ENCODE measurements at places on chromosomes 5 and 9.

DNA sequence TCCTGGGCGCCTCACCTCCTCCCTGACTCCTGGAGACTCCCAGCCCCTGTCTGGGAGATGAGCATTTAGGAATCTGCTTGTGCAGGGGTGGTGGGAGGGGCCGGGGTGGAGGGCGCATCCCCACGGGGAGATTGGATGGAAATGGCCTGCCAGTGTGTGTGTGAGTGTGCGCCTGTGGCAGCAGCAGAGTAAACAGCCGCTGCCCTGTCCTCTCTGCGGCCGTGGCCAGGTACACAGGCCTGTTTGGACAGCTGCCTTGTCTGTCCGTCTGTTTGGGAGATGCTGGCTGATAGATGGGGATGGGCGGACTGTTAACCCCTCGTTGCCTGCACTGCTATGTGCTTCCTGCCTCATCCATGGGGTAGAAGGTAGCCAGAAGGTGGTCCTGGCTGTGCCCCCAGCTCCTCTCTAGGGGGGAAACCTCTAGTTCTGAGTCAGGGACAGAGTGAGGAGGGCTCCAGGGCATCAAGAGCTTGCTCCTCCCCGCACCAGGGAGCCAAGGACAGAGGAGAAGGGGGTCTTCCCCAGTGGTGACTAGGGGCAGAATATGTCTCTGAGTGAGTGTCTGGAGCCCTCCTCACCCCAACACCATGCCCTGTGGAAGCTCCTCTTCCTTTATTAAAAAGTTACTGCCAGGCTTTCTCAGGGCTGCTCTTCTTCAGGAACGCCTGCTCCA is 60.1 kb downstream of the LMX1B start:
- DNase-seq, result no peak

DNA sequence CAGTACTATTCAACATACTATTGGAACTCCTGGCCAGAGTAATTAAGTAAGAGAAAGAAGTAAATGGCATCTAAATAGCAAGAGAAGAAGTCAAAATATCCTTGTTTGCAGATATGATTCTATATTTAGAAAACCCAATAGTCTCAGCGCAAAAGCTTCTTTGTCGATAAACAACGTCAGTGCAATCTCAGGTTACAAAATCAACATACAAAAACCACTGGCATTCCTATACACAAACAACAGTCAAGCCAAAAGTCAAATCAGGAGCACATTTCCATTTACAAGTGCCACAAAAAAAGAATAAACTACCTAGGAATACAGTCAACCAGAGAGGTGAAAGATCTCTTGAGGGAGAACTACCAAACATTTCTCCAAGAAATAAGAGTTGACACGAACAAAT is 1901.9 kb upstream of the ACO1 start:
- no peak for DNase-seq

- no peak for DNase-seq
These were observed 1295.1 kb upstream of the C9orf72 start for GRCh38 chr9:28868228-28868990.

DNA sequence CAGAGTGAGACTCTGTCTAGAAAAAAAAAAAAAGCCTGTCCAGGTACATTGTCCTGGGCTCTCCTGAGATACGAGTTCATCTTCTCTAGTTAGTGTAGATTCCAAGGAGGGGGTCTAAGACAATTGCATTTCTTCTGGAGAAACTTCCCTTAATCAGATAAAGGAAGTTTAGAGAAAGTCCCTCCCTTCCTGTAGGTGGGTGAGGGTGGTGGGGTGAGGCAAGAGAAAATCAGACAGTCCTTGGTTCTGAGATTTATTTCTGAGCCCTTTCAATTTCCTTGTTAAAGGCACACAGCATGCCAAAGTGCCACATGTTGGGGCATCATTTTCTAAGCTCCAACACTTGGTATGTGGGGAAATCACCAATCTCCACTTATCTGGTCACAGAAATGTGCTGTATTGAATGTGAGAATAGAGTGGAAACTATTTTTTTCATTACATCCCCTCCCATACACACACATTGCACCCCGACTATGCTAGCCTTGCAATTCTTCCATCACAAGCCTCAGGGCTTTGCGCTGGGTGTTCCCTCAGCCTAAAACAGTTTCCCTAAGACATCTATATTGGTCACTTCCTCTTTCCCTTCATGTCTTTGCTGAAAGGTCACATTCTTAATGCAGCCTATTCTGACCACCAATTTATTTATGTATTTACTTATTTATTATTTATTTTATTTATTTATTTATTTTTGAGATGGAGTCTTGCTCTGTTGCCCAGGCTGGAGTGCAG is 5.1 kb upstream of the TUT7 start:
- no peak for DNase-seq

GRCh38 chr9:124878021-124878420 is 16.1 kb downstream of the ARPC5L start:
- DNase-seq, result no peak

GRCh38 chr9:93185266-93186214 is 1.6 kb downstream of the WNK2 start:
- DNase-seq, result no peak

- DNase-seq, result peak; percentile 46
These were observed 85.8 kb upstream of the IL6ST start for GRCh38 chr5:56080375-56081052.

GRCh38 chr5:134143944-134144941 is 29.8 kb downstream of the TCF7 start:
- no peak for DNase-seq

DNA sequence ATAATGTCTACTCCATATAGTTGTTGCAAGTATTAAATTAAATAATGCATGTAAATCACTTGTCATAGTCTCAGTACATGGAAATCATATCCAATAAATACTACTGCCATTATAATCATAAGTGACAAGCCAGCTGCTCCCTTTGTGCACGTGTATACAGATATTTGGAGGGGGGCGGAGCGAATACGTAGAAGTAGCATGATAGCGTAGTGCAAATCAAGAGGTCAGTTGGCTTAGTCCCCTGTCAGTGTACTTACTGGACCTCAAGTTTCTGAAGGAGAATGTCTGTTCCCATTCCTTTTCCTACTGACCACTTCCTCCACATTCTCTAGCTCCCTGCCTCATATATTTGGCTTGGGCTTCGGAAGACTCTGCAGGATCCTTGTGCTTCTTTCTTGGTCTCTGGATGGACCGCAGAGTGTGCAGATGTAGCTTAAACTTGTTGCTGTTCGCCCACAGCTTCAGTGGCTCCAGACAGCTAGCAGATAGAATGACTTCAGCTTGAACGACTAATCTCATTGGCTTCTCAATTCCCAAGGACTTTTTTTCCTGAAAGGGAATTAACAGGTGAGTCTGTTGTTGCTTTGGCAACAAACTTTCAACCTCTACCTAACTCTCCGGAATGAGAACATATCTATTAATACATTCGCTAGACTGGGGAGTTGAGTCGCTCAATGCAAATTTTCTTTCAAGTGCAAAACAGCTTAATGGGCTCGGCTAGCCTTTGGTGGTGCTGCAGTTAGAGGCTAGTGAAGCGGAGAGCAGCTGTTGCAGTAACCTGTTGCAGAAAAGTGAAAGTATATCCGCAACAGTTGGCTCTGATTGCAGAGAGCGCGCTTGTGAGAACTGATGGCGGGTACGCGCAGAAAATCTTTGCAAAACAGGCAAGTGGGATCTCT is at the start of gene PCDHB1:
PCDHB1 (plus strand) TSS at position 753 of the 899 bp plus-strand sequence; CDS start at position 850, 97 bp downstream.
- DNase-seq, result no peak

DNA sequence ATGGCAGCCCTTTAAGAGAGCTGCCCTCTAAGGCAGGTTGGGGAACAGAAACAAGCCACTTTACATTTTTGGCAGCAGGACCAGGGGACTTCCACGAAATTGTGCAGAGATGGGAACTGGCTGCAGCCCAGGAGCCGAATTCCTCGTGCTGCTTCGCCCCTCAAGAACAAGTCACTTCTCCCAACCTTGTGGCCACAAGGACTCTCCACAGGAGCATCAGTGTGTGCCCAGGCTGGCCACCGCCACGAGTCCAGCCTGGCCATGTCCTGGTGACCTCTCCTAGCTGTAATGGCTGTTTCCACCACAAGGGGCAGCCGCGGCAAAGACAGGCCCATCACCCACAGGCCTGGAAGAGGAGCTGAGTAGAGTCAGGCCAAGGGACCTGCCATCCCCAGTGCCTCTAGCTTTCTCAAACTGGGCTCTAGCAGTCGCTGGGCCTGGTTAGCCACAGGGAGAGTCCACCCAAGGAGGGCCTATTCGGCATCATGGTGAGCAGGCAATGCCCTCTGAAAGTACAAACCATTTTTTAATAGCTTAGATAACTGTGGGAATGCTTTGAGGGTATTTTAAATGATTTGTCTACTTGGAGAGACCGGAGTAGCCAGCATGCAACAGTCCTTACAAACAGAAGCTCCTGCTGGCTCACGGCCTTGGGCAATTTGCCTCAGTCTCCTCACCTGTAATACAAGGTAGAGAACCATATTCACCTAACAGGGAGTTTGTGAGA is 129.0 kb downstream of the COL23A1 start:
- DNase-seq, result peak; percentile 77

DNA sequence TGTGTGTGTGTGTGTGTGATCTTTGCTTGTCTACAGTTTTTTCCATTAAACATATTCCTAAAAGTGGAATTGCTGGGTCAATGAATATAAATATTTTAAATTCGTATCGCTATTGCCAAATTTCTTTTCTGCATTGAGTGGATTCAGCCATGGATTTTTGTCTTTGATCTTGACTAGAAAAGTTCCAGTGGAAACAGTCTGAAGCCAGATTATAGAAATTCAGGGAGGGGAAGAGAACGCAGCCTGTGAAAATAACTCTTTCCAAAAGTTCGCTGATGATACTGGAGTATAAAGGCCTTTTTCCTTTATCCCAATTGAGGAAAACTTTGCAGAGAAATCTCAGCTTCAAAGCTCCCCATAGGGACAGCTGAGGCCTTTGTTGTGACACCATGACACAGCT is 292.3 kb upstream of the CD180 start:
- DNase-seq, result no peak

GRCh38 chr5:112239996-112240395 is 179.1 kb downstream of the EPB41L4A start:
- no peak for DNase-seq

GRCh38 chr9:96193236-96193755 is 108.7 kb downstream of the HSD17B3 start:
- no peak for DNase-seq

DNA sequence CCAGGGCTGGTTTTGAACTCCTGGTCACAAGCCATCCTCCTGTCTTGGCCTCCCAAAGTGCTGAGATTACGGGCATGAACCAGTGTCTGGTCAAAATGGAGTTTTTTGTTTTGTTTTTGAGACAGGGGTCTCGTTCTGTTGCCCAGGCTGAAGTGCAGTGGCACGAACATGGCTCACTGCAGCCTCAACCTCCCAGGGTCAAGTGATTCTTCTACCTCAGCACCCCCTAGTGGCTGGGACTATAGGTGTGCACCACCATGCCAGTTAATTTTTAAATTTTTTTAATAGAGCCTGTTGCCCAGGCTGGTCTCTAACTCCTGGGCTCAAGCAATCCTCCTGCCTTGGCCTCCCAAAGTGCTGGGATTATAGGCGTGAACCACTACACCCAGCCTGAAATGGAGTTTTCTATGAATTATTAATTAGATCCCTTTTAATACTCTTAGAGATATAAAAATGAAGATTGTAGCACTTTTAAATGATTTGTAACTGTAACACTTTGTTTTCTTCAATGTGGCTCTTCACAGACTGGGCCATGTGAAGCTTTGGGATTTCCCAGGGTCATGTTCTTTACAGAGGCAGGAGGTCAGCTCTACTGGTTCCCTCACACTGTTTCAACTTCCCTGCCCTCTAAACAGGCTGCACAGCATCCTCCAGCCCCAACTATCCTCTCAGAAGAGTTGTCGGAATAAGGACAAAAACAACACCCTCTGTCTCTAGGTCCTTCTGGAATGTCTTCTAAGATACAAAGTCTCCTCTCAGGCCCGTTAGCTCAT is 32.7 kb upstream of the SPARC start:
- peak; percentile 34 for DNase-seq

- DNase-seq, result no peak
These were observed 3.2 kb downstream of the RNF208 start for GRCh38 chr9:137218754-137219271.

DNA sequence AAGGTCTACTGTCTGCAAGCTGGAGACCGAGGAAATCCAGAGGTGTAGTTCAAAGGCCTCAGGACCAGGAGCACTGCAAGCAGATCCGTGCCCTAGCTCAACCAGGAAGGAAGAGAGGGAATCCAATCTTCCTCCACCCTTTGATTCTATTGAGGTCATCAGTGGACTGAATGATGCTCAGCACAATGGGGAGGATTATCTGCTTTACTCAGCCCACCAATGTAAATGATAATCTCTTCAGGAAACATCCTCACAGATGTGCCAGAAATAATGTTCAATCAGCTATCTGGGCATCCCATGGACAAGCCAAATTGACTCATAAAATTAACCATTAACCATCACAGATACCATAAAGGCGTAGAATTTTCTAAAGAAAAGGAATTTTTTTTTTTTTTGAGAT is 92.0 kb downstream of the BASP1 start:
- DNase-seq, result no peak

DNA sequence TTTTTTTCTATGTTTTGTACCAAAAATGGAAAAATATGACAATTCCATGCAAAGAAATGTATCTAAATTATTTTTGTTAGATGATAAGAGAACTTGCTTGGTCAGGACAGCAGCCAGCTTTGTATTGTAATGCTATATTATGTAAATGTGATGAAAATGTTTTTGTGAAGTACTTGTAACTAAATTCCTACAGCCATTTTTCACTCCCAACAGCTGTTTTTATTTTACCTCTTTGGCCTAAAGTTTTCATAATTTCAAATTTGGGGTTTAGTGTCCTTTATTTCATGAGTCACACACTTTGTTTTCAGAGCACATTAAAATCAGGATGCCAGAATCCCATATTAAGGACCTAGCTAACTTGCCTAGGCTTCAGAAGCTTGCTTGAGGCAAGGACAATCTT is 64.1 kb downstream of the WDR41 start:
- no peak for DNase-seq

DNA sequence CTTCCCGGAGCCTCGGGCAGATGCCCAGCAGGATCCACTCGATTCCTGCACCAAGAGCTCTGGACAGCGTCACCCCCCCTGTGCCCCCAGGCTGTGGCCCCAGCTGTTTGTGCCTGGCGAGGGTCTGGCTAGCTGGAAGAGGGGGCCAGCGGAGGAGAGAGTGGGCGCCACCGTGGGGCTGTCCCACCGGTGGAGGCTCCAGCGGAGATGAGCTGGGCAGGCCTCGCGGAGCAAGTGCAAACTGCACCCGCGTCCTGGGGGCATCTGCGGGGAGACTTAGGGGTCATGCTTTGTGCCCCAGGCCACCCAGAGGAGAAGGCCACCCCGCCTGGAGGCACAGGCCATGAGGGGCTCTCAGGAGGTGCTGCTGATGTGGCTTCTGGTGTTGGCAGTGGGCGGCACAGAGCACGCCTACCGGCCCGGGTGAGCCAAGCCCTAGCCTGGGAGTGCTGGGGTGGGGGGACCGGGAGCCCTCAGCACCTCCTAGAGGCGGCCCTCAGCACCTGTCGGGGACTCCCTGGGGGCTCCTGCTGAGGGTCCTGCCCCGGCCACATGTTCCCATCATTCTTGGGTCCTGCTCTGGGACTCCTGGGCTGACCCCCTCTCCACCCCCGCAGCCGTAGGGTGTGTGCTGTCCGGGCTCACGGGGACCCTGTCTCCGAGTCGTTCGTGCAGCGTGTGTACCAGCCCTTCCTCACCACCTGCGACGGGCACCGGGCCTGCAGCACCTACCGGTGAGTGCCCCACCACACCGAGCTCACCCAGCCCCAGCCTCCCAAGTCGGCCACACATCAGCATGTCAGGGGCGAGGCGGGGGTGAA is 5.4 kb downstream of the EGFL7 start:
- DNase-seq, result no peak

GRCh38 chr5:93226202-93226735 is 354.8 kb downstream of the NR2F1-AS1 start:
- DNase-seq, result no peak

GRCh38 chr5:116520771-116521170 is 53.9 kb downstream of the SEMA6A start:
- DNase-seq, result no peak

Measured in activated CD8-positive, alpha-beta T cell treated with anti-CD3 and anti-CD28 coated beads for 36 hours (primary cell).